ENCODE measurements at places on chromosomes 11 and 22.
A peak's percentile ranks its signal among the peaks of the same experiment; 100 is the strongest.

DNA sequence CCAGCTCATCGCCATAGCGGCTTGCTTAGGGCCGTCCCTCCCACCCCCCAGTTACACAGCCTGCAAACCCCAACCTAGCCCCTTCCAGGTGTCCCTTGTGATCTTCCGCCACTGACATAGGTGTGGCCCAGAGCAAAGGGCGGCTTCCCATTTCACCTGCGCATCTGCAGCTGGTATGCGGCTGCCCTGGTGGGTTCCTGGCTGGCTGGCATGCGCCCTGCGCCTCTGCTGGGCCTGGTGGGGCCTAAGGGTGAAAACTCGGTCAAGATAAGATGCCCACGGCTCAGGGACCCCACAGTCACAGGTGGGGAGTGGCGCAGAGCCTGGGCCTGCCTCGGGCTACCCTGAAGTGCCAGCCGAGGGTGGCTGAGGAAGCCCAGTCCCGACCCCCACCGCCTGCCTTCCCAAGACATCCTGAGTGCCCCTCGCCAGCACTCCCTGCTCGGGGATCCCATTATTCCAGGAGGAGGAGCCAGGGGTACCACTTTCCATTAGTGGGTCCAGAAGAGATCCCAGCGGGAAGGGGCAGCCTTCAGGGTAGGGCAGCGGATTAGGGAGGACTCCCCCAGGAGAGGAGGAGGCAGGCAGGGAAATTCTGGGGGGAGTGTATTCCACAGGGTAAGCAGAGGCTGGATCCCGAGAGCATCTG is 36.9 kb upstream of the KCNQ1OT1 start:
- DNase-seq, result no peak

- DNase-seq, result no peak
These were observed 2.9 kb upstream of the KIRREL3 start for GRCh38 chr11:127003260-127003981.

GRCh38 chr11:75204685-75205563 is 35.6 kb upstream of the TPBGL start:
- DNase-seq, result peak; percentile 72

- DNase-seq, result no peak
These were observed 41.1 kb downstream of the KCNC1 start for GRCh38 chr11:17775507-17776211.

DNA sequence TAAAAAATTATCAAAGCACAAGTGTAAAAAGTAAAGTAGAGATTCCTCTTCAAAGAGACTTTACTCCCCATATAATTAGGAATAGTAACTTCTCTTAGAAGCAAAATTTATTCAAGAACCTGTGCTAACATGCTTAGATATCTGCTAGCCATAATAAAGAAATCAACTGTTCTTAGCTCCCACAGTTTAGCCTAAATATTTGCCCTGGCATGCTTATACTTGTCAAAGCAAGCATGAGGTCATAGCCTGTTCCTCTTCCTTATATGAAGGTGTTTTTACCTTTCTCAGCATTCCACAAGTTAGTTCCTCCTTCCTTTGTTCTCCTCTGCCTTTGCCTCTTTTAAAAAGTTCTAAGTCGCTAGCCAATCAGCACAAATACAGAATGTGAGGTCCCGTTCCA is 30.3 kb downstream of the RIC3 start:
- DNase-seq, result no peak
